ENCODE measurements at places on chromosomes 2 and 18.

- no peak for DNase-seq
Observed at GRCh38 chr2:37080266-37080665, 3.9 kb downstream of the HEATR5B start.

- DNase-seq: no peak
Observed at GRCh38 chr18:62138461-62139235, 48.2 kb downstream of the PIGN start.

DNA sequence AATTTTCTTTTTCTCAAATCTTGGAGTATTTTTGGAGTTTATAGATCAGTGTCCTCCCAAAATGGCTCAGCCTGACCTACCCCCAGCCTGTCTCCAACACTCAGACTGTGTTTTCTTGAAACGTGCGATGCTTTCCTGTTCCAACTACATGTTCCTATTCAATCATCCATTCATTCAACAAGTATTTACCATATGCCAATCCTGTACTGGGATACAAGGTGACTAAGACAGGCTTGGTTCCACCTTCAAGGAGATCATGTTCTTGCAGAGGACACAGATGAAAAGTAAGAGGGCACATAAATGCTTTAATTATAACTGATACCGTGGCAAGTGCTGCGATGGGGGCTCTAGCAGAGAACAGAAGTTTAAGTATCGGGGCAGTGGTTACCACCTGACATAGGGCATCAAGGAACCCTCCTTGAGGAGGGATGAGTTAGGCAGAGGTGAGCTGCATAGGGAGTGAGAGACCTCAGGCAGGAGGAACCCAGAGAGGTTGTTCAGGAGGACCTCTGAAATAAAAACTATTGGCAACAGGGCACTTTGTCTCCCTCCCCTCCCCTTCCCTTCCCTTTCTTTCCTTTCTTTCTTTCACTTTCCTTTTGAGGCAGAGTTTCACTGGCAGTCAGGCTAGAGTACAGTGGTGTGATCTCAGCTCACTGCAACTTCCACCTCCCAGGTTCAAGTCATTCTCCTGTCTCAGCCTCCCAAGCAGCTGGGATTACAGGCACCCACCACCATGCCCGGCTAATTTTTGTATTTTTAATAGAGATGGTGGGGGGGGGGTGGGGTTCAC lies 469.0 kb downstream of the EPHA4 start:
- no peak for DNase-seq

GRCh38 chr2:128490321-128490720 lies 171.7 kb upstream of the HS6ST1 start:
- DNase-seq: no peak

- DNase-seq: no peak
Observed at GRCh38 chr2:82239176-82239575, 1934.6 kb upstream of the LRRTM1 start.

All from NCI-H1092 treated with DMSO at 0.1 percent for 48 hours (cell line).